ENCODE measurements at places on chromosomes 4 and X.

DNA sequence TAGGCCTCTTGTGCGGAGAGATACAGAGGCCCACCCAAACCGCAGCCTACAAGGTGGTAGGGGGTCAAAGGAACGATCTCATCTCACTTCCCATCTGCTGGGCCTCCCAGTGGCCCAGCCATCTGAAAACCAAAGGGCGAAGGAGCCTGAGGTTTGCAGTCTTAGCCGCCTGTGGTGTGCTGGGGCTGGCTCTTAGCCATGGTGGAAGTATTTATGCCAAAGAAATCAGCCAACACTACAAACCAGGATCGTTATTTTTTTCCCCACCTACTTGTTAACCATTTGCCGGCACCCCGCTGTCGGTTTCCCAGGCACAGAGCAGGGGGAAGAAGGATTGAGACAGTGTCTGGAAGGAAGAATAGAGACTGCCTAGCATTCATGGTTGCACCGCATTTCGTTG lies 30.9 kb upstream of the CDKL5 start:
- no peak for DNase-seq

- DNase-seq, result no peak
Measured at GRCh38 chr4:25449688-25450087, 72.6 kb downstream of the ANAPC4 start.

DNA sequence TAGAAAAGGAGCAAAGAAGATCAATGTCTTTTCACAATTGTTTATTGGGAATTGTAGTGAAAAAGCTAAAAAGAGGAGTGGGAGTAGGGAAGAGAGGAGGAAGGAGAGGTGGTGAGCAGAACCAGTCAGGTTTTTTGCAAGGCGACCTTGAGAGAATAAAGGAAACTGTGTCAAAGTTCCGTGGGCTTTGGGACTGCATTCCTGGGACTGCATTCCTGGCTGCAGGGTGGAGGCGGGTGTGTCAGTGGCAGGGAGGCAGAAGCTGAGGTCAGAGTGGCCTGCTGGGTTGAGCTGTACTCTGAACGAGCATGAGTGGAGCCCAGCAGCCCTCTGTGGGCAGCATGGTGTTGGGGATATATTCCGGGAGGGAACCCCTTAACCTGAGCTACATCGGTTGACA lies 66.8 kb upstream of the UCP1 start:
- DNase-seq, result peak; percentile 62

- DNase-seq, result no peak
Measured at GRCh38 chr4:169115144-169115896, 105.3 kb upstream of the CBR4 start.

DNA sequence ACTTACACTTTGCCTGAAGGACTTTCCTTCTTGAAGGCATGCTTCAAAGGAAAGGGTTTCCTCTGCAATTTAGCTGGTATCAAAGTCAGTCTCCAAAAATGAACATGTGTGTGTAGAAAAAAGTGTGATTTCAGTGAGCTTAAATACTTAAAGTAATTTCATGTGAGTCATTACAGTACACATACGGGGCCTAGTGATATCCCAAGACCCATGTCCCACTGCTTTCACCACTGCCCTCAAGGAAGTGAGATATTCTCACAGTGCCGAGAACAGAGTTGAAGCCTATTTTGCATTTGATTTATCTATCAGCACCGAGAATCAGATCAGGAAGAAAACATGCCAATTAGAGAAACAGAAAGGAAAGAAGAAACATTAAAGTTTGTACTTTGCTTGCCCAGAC lies 61.0 kb downstream of the CHST7 start:
- no peak for DNase-seq

DNA sequence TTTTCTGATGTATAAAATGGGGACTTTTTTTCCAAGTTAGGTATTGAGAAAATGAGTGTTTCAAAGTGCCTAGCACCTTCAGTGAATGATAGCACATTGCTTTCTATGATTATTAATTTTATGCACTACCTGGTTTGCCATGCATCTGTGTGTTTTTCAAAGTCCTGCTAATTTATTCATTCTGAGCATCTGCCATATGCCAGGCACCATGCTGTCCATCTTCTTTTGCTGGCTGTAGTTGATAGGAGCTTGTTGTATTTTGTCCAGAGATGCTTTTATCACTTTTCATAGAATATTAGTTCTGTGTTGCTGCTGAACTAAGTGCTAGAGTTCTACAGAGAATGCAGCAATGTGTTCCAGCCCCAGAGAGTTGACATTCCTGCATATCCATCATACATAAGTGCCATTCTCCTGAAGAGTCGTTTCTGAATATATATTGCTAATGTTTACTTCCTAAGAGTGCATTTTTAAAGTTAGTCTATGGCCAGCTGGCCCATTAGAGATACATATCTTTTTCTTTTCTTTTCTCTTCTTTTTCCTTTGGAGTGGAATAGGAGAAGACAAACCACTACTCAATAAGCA lies 49.0 kb upstream of the CLNK start:
- no peak for DNase-seq

DNA sequence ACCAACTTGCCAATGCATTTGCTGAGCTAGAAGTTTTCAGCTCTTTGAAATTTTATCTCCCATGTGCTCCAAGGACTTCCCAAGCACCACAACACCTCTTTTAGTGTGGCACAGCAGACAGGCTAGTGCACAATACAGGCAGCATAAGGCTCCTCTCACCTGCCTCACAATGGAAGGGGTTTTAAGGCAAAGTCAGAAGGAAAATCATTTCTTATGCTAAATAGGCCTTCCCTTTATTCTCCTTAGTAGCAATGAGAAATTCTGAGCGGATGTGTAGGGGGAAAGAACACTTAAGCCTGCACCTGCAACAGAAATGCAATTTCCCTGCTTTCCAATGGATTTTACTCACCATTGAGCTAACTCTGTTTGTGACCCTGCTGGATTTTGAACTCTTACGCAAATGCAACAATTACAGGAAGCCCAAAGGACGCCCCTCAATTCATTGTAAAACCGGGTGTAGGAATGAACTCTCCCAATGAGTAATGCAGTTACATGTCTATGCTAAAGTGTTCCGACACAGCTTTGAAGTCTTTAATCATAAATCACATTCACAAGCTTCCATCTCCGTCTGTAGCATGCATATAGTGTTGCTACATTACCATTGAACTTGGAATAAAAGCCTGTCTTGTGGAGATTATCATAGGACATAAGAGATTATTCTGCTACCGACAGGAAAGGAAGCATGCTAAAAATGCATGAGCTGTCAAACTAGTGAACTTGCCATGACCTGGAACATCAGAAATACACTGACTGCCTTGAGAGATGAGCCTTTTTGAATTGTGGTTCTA lies 1084.9 kb downstream of the RPA4 start:
- no peak for DNase-seq

DNA sequence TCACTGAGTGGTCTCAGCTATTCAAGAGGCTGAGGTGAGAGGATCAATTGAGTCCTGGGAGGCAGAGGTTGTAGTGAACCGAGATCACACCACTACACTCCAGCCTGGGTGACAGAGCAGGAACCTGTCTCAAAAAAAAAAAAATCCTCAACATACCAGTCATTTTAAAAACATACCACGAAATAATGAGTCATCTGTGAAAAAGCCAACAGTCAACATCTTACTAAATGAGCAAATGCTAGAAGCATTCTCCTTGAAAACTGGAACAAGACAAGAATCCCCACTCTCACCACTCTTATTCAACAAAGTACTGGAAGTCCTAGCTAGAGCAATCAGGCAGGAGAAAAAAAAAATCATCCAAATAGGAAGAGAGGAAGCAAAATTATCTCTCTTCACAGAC lies 104.0 kb upstream of the ARHGEF9 start:
- DNase-seq, result no peak

GRCh38 chrX:12701628-12702027 lies 89.6 kb upstream of the PRPS2 start:
- DNase-seq, result peak; percentile 55

DNA sequence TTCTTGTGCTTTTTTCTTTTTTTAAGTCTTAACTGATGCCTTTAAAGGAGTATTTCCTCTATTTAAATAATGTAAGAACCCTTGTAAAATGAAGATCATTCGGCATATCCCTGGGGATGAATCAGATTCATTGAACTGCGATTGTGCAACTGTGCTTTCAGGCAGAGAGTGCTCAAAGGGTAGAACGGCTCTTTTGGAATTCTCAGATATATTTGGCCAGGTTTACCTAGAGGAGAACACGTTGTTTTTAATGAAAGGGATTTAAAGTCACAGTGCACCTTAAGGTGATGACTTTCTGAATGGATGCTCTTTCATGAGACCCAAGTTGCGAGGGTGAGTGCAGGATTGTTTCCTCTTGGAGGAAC lies 51.6 kb upstream of the ELOVL6 start:
- DNase-seq, result no peak

DNA sequence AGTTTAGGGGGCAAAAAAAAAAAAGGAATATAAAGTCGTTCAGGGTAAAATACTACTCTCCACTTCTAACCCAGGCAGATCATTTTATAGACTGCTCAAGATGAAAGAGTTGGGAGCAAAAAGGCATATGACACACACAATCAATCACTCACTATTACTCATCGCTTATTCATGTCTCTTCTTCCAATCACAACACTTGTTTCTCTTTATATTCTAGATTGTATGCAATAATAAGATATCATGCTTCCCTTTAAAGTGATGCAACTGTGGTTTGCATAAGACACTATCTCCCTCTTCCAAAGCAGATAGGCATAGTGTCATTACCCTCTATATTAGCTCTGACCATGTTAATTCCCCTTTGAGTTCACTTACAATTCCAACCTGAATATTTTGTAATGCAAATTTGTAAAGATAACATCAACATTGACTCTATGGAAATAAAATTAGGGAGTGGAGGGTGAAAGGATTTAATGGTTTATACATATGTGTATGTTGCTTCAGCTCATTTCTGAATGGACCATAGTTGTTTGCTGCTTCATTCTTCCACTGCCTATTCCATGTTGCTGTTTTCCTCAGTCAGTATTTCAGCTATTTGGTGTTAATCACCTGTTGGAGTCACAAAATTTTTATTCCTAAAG lies 154.9 kb upstream of the EPHA5 start:
- no peak for DNase-seq
